Caco-2 (cell line): ENCODE measurements at places on chromosomes 16 and 17.

DNA sequence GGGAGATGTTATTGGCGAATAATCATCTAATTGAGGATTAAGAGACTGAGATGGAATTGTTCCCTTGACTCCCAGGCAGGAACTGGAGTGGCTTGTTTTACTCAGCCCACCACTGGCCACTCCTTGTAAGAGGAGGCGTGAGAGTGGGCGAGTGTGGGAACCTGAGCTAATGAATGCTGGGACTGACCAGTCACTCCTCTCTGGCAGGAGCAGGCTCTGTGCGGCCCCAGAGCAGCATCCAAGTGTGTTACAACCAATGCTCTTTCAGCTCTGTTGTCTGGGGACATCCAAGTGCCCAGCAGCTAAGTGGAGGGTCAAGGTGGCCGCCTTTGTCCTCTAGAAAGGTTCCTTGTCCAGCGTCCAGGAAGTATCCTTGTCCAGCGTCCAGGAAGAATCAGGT lies 739.9 kb downstream of the CDH8 start:
- no peak for DNase-seq

DNA sequence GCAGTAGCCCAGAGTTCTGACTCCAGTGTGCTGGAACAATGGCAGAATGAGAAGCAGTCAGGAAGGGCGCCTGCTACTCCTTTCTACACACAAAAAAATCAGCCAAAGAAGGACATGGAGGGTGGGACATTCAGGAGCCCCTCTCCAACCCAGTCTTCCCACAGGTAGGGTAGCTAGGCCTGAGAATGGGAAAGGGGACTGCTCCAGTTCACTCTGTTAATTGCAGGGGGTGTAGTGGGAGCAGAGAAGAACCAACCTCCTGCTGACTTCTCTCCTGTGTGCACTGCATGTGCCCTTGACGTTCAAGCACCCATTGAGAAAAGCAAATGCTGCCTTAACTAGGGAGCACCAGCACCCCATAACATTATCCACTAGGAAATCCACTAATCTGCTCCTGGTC lies 119.1 kb upstream of the IRX6 start:
- DNase-seq = no peak

GRCh38 chr17:64507413-64507782 lies 621 bp downstream of the CEP95 start:
- DNase-seq = no peak

DNA sequence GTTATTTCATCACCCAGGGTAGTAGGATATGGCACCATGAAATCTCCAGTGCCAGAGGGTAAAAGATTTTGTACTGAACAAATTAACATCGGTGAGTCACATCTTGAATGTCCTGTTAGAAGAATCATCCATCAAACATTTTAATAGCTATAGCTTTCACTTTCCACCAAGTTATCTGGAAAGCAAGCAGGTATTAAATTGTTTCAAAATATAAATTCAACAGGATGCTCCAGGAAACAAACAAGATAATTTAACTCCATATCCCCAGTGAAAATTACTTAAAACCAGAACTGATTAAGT lies 2.4 kb downstream of the VEZF1 start:
- no peak for DNase-seq
